Left colon (tissue), 2 donors: ENCODE measurements at places on chromosomes 5 and 9. TPM values are rescaled to one million over a fixed set of nuclear protein-coding genes. Genes with fewer than 3 reads are reported as not detected.

GABRA6 gene
- not detected for total RNA-seq

PCDHB13 gene
- 1.3 TPM for total RNA-seq

FOXD4 gene
- total RNA-seq, result 0.39 TPM

SH3TC2 gene
- 2.4 TPM for total RNA-seq

F12 gene
- total RNA-seq, result 9.0 TPM

GRXCR2 gene
- not detected for total RNA-seq

DNA sequence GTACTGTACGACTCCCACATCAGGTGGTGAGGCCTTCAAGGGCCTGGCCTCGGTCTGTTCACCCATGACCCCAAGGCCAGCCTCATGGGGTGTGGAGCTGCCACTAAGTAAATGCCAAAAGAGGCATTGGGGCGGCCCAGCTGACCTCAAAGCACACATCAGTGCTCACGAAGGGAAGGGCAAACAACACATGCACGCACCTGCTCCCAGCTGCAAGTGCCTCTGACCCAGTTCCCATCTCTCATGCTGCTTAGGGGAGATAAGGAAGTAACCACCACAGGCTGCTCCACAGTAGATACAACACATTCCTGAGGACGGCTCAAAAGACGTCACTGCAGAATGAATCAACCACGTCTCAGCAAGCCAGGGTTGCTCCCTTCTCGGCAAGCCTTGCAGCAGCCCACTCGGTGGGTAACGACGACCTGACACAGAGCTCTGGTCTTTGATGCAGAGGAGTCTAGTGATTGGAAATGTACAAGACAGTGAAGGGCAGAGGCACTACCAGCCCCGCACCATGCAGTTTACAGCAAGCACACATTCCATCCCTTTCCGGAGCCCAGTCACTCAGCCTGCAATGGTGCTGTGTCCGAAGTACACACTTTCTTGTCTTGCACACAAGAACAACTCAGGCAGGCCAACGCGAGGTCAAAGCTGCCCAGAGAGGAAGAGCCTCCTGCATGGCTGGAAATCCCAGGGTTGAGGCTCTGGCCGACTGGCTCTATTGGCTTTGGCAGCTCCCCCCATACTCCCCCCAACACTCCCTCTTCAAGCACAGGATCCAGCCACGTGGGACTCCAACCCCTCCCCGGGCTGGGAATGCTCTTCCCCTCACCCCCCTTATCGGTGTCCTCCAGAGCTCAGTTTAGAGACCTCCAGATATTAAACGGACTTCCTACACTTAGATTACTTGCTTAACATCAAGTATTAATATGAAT lies 31.8 kb downstream of the FABP6 start:
- peak; percentile 71 for DNase-seq

GRCh38 chr9:137870432-137870831 lies 7.2 kb upstream of the CACNA1B start:
- DNase-seq, result no peak

GRCh38 chr5:120582635-120583034 lies 118.5 kb downstream of the PRR16 start:
- no peak for DNase-seq

DNA sequence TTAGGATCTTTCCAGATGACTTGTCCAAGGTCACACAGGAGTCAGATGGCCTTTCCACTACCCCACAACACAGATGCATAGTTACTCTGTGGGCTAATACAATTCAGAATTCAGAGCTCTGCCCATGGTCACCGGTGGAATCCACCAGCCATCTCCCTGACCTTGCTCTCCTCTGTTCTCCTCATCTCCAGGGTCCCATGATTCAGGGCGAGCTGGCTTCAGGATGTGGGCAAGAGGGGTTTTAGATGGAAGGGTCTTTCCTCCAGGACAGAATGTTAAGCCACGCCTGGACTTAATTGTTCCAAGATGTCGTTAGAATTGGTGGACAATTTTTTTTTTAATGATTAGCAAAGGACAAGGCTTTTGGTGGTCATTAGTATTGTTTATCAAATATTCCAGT lies 81.7 kb upstream of the LARP1 start:
- DNase-seq, result no peak

DNA sequence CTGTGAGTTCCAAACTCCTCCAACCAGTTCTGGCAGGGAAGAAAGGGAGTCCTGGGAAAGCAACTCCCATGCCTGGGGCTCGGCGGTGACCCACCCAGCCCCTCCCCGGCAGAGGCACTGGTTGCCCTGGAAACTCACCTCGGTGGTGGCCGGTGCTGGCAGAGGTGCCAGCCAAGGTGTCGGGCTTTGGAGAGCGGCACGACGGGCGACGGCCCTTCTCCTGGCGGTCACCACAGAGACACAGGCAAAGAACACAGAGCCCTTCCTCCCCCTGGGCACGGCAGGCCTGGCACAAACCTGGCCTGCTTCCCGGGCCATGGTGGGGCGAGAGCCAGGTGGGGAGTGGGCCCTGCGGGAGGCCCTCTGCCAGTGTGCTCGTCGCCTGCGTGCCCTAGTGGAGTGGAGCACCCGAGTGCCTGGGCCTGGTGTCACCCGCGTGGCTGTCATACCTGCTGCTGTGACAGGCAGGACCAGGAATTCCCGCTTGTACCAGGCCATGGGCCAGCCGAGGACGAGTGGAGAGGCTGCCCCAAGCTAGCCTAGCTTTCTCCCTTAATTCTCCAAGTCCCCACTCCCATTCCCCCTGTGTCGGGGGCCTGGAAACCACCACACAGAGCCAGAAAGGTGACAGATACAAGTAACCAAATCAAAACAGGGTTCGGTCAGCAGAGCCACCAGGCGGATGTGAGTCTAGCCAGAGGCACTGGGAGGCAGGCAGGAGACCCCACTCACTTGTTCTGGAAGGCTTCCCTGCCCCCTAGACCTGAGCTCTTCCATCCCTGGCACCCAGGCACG lies 8.2 kb upstream of the RALGDS start:
- DNase-seq, result no peak

GRCh38 chr9:123724211-123724796 lies 205.6 kb downstream of the DENND1A start:
- DNase-seq, result no peak
